Stimulated activated CD8-positive, alpha-beta memory T cell treated with anti-CD3 and anti-CD28 coated beads, Interleukin-4, amount 100 ng/mL, for 4 hours (primary cell): ENCODE measurements at places on chromosomes 7 and 10.

DNA sequence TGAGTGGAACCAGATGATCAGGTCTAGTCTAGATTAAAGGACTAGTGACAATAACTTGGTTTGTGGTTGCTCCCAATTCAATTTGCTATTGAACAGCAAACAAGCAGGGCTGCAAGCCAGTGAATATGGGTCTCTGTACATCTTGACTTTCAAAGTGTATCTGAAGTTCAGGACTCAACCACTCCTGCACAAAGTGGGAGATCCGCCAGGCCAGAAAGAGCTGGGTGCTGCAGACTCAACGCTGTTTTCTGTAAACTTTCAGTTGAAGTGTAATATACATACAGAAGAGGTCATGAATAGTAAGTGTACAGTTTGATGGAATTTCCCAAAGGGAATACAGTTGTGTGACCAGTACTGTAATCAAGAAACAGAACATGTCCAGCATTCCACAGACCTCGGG is 416.6 kb downstream of the RPS24 start:
- no peak for DNase-seq

DNA sequence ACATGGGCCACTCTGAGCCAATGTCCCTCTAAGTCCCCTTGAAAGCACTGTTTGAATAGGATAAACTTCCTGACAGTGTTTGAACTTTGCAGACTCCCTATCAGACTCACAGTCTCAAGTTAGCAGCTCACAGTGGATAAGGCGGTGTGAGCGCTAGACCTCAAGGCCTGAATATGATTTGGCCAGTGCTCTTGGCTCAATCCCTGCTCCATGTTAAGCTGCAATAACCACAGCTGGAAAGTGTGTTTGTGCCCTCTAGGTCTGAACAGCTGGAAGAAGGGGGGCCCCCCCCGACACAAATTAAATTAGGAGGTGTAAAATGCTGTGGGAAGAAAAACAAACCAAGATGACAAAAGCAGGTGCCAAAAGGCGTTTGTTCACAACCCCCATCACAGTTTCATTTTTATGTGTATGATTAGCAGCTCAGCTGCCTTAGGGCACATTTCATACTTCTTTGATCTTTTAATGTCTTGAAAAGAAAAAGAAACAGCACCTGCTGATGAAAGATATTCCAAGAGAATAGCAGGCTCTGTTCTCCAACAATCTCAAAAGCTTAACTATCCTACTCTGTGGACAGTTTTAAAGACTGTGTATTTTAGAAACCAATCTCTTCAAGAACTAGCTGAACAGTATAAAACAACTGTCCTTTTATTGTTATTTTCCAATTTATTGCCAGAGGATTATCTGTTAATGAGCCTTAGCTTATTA is 167.6 kb downstream of the SNX13 start:
- no peak for DNase-seq

DNA sequence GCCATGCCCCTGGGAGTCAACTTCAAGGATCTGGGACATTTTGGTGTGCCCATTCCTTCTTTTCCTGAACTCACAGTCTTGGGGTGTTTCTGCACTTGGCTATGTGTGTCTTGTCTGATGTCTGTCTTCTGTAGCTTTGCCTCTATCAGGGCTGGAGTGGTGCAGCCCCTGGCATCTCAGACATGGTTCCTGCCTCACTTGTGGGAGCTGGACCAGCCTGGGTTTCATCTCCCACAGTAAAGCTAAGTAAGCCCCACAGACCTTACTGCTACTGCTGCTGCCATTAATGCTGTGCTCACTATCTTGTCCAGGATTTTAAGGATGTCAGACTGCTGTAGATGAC is 59.0 kb downstream of the ADCYAP1R1 start:
- no peak for DNase-seq

DNA sequence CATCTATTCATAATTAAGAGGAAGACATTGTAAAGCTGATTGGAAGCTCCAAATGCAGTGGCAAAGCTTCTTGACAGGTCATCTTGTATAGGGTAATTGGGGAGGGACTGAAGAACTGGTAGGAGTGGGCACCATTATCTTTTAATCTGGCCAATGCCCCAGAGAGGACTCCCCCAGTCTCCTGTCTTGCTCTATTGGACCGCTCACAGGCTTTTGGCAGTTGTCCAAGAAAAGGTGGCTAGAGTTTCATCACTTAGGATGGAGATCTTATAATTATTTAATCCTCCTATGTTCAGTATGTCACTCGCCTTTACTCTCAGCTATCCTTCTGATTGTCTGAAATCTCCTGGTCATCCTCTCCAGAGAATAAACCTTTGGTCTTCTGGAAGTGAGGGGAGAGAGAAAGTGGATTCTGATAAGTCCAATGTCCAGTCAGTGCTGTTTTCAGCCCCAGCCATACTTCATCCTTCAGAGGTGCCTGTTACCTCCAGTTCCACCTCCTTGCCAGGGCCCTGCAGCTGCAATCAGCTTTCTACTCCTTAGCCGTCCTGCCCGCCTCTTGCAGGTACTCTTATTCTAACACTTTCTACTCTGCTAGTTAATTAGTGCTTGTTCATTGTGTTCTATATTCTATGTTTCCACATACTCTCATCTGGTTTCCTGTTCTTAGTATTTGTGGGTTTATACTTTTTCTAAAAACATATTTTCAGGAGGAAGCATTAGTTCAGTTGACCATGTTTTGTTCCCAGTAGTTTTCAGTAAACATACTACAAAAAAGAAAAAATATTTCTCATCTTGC is 241.6 kb downstream of the NSUN6 start:
- DNase-seq: no peak

DNA sequence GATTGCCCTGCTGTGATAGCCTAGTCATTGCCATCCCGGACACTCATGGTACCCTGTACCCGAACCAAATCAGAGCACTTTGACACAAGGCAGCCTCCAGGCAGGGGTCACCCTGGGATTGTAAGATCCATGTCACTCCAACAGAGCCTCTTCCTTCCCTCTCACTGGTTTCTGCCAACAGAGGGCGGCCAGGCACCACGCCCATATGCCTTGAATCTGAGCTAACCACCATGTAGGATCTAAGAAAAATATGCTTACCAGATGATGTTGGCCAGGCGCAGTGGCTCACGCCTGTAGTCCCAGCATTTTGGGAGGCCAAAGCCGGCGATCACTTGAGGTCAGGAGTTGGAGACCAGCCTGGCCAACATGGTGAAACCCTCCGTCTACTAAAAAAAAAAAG is 389.2 kb upstream of the KLF6 start:
- DNase-seq: no peak

DNA sequence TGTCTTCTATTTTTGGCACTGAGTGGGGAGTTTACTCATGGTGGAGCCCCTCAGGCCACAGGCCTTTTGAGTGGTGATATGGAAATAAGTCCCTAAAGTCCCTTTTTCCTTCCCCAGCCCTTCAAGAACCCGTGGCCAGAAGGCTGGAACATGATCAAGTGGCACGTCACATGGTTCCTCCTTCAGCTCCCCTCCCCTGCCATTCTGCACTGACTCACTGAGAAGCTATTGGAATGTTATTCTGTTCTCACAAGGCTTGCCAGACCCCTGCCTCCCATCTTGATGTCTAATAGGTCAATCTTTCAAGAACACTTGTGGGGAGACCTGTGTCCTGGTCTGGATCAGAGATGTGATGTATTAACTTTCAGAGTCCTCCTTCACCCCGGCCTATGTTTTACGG is 279.8 kb downstream of the SEC23IP start:
- no peak for DNase-seq

- DNase-seq: no peak
Observed at GRCh38 chr7:100427762-100428198, 723 bp downstream of the ZCWPW1 start.

GRCh38 chr10:33453081-33454025 is 118.9 kb upstream of the NRP1 start:
- no peak for DNase-seq

DNA sequence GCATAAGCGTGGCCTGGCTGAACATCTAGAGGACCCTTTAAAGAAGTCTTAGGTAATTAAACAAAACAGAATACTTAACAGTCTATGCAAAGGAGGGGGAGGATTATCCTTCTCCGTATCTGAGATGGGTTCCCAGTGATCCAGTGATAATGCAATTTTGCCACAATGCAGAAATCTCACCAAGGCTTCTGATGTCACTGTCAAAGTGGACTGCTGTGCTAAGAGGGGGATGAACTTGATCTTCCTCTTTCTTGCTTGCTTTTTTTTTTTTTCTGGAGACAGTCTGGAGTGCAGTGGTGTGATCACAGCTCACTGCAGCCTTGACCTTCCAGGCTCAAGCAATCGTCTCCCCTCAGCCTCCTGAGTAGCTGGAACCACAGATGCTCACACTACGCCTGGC is 30.8 kb downstream of the GATA3 start:
- no peak for DNase-seq

DNA sequence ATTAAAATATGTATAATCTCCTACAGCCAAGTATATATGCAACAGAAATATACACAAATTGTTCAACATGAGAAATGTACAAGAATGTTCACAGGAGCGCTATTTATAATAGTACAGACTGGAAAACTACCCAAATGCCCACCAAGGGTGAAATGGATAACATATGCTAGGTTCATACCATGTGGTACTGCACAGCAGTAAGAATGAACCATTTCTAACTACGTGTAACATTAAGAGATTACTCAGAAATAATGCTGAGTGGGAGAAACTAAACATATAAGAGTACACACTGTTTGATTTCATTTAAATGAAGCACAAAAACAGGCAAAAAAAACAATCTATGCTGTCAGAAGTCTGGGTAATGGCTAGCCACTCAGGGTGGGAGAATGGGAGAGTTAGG is 45.8 kb downstream of the RNLS start:
- no peak for DNase-seq

DNA sequence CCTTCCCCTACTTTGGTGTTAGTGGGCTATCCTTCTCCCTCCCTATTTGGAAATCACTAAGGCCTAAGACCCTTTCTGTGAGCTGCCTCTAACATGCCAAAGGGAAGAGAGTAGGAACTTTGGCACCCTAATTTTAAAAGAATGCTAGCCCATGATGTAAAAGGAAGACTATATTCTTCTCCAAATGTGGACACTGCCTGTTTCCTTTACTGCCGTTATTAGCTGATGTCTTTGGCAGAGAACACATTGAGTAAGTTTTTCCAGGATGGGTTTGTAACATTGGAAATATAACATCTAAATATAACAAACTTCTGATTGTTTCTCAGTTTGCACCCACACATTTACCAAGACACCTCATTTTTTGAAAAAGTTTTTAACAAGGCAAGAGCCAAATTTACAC is 56.9 kb upstream of the TNKS2 start:
- no peak for DNase-seq

DNA sequence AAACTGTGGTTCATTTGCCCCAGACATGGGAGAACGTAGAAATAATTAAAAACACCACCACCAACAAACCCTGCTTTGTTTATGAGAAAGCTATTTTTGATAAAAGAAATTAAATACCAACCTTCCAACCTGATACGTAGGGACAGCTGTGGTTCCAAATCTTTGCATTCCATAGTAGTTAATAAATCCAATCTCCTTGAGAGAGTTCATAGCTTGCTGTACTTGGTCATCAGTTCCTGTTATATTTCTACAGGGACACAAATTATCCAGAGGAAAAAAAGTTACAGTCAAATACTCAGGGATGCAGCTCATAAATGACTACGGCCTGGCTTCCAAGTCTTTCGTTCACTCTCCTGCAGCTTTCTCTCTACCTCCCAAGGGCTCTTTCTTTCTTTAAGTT is 41.1 kb downstream of the PUS7 start:
- no peak for DNase-seq

DNA sequence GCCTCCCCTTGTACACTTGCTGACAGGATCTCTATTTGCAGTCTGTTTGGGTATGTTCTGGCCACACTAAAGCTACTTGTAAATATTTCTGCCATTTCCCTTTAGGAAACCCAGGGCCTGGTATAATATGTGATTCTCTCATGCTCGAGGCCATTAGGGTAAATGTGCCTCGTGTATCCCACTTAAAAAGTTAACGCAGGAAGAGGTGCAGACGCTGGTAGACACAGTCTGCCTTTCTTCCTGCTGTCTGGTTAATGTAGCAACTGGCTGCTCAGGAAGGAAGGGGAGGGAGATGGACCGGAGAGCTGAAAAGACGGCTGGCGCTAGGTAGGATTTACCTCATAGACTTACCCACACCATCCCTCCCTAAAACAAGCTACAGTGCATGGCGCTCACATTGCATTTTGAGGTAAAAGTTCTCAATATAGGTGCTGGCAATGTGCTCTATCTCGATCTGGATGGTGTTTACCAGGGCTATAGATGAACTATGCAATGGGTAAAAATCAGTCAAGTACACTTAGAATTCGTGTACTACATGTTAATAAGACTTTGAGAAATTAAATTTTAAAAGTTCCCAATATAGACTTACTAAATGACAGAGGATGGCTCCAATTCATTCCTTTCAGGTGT is 125.9 kb downstream of the JAZF1 start:
- DNase-seq: no peak

GRCh38 chr7:128735436-128735835 is 3.7 kb upstream of the CALU start:
- DNase-seq: no peak

DNA sequence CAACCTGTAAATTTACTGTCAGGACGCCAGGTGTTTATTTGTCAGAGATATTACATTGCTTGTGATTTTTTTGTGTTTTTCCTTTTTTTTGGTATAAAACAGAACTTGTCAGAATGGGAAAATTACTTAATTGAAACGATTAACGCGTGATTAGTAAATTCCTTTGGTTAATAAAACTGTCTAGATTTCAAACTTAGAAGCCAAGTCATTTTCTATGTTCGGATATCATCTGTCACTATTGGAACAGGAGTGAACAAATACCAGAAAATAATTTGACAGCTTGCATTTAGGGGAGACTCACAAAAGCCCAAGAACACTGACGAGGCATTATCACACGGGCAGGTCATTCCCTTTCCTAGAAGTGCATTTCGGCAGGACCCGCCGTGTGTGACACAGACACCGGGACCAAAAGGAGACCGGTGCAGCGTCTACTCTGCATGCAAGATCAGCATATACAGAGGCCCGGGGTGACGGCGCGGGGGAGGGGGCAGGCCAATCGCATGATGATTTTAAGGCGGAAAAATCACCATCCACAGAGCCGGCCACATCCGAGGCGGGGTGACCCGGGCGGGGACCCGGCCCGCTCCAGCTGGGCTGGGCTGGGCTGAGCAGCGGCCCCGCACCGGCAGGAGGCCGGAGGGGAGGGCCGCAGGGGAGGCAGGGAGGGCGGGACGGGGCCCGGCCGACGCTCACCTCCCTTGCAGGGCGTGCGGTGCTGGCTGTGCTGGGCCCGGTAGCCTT is 841 bp downstream of the GLUD1 start:
- DNase-seq: peak; percentile 32

GRCh38 chr7:26070290-26070689 is 81.7 kb upstream of the NFE2L3 start:
- DNase-seq: no peak

DNA sequence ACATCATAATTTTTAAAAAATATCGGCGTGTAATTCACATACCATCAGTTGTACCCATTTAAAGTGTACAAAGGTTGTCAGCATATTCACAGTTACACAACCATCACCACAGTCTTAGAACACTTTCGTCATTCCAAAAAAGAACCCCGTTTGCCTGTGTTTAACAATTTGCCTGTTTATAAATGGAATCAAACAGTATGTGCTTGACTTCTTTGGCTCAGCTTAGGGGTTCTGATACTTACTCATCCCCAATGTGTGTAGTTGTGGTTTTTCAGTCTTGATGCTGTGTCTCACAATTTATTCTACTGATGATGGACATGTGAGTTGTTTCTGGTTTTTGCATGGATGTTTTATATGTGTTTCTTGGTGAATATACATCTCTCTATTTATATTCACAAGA is 50.0 kb downstream of the PRPF18 start:
- no peak for DNase-seq
